Stimulated activated CD8-positive, alpha-beta memory T cell treated with anti-CD3 and anti-CD28 coated beads, Interleukin-4, amount 100 ng/mL, for 1 hour (primary cell): ENCODE measurements at places on chromosomes 2 and 18.
A peak's percentile ranks its signal among the peaks of the same experiment; 100 is the strongest.

DNA sequence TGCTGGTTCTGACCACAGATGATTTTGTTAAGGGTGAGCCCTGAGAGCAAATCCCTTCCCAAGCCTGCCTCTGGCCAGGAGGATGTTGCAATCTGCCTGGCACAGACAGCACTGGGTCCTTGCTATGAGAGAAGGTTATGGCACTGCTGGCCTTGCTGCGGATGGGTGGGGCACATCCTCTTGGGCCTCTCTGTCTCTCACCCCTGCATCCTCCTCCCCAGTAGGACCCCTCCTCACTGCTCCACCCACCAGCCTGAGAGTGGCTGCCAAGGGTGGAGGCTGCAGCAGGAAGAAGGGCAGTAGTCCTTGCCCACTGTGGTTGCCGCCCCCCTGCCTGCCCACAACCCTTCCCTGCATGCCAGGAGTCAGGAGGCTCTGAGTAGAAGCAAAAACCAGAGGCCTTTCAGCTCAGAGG, 180.9 kb downstream of the ZBTB7C start:
- DNase-seq = no peak

DNA sequence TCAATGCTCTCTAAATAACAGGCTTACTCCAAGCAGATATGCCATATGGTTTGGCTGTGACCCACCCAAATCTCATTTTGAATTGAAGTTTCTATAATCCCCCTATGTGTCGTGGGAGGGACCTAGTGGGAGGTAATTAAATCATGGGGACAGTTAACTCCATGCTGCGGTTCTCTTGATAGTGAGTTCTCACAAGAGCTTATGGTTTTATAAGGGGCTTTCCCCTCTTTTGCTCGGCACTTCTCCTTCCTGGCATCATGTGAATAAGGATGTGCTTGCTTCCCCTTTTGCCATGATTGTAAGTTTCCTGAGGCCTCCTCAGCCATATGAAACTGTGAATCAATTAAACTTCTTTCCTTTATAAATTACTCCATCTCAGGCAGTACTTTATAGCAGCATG, 302.7 kb upstream of the ZC3H15 start:
- DNase-seq = no peak

- no peak for DNase-seq
These were observed 544 bp downstream of the LRATD1 start for GRCh38 chr2:14633061-14633460.

- no peak for DNase-seq
These were observed 61.2 kb upstream of the LRRTM1 start for GRCh38 chr2:80365762-80366161.

DNA sequence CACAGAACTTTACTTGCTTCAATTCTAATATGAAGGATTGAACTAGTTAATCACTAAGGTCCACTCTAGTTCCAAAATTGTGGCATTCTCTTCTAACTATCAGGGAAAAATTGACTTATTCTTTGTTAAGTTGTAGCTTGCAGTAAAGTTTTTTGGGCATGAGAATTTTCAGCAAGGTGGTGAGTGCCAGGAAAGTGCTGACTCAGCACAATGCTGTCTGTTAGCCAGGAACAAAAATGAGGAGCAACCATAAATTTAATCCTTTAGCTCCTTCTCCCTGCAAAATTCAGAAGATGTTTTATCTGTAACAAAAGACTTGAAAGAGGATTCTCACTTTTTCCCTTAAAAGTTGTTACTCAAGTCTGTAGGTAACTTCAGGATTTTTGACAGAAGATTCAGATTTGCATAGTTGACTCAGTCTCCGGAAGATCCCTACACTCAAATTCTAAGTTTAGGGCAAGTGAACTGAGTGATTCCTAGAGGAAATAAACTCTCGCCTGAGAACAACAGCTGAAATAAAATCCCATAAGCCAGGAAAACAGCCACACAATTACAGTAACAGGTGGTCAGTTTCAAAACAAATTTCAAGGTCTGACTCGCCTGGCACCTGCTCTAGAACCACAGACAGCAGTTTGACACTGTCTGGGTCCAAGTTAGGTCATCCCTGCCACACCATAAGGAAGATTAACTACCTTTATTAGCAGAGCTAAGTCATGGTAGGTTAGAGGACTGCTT, 20.2 kb upstream of the DARS1 start:
- DNase-seq = no peak

GRCh38 chr18:59846814-59847490, 52.8 kb upstream of the PMAIP1 start:
- no peak for DNase-seq

DNA sequence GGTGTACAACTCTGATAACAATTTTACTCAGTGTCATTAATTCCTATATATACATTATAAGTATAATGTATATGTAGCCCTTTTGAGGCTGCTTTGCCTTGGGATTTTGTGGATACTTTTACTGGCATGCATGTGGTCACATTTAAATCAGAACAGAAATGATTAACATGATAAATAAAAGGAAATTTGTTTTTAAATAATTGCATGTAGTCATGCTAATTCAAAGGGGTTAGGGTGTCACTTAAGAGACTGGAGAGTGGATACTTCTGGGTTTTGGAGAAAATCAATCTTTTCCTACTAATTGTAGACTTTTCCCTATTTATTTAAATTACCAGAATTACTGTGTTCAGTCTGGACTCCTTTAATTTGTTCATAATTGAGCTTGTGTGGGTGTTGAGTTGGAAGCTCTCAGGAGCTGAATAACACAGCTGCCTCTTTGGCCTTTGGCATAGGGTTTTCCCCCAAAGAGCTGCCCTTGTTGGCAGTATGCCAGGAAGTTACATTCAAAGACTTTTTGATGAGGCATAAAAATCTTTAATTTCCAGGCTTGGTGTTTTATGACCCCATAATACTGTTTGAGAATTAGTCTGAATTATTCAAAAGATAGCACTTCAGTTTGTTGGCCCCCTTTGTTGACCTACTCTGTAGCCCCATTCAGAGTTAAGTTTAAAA, 484.7 kb upstream of the NRP2 start:
- no peak for DNase-seq

DNA sequence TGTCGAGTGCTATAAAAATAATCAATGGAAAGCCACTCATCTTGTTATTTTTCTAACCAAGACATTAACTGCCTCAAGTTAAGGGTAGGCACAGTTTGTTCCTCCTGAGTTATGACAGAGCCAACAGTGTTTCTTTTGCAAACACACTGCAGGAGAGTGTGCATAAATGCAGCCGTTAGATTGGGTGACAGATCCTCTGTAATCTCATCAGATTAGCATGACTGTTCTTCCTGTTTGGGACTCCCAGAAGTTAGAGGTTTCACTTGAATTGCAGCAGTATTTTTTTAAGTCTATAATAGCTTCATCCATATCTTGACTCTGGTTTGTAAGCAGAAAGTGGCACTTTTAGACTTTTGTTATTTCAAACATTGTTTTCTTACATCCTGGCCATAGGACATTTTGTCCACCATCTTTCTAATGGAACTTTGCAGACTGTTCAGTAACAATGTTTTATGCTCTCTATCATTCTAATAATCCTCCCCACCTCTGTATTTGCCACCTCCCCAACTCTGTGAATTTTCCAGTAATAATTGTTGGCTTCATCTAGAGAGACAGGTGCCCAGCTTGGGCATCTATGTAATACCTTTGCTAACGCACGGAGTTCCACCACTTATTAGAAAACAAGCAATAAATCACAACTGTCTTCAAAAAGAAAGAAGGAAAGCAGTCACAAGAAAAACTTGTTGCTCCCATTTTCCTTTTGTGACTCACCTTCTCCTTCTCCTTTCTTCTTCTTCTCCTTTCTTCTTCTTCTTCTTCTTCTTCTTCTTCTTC, 560.0 kb downstream of the ADCYAP1 start:
- no peak for DNase-seq

- no peak for DNase-seq
These were observed 270.8 kb downstream of the NYAP2 start for GRCh38 chr2:225670111-225670974.

DNA sequence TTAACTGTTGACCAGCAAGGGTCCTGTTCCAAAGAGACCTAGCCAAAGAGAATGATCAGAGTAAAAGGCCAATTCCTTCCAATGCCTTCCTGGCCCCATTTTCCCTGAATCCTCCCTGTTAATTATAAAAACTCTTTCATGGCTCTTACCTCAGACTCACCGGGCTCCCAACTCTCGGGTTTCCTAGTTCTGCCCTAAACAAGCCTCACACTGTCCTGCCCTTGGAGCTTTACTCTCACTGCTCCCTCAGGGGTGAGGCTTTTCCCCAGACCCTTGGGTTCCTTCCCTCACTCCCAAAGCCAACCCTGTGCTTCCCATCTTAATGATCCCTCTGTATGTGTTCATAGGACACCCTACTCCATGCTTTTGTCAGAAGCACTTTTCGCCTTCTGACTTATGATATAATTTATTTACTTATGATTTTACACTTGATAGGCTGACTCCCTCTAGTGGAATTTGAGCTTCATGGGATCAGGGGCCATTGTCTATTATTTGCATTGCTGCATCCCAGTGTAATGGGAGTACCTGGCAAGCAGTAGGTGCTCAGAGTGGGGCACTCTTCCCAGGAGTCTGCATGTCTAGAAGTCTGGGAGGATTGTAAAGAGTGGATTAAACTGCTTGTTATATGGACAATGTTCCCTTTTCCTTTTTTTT, 29.9 kb upstream of the ZNG1B start:
- no peak for DNase-seq

DNA sequence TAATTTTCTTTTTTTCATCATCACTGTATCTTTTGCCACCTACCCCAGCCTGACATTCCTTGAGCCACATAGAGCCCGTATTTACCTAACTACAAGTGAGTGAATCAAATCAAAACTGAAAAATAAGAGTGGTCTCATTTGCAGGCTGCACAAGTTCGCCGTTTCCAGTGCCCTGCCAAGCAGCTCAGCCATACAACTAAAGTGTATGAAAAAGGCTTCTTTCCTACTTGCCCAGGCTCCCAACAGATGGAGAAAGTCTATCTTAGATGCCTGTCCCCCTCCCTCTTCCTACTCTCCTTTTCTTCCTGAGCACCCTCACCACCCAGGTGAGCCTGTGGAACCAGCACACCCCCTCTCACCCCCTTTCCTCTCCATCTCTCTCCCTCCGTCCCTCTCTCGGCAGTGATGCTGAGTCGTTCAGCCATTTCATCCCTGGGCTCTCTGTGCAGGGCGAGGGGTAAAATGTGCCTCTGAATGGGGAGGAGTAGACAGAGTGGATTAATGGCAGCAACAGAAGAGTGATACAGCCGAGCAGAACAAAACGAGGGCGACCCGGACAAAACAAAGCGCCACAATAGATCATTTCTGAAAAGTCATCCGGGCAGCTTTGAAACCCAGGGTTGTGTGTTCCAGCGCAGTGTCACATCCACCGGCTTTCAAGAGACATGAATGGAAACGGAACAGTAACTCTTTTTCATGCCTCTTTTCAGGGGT, 65.0 kb upstream of the POU3F3 start:
- DNase-seq = no peak

GRCh38 chr2:24828238-24828996, 35.2 kb downstream of the CENPO start:
- DNase-seq = no peak

DNA sequence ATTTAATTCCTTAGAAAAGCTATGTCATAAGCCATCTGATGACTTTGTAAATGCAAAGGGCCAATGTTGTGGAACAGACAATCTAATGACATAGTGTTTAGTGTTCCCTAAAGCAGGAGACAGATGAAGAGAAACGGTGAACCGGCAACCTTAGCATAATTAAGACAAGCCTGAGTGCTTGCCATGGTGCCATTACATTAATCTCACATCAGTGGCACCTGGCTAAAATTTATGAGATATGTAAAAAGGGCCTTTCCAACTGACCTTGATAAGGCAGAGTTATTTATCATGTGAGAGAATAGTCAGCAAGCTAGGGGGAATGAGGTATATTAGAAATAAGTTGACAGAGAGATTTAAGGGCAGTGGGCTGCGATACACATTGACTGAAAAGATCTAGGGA, 261.8 kb downstream of the ERBB4 start:
- no peak for DNase-seq

- no peak for DNase-seq
These were observed 183.3 kb downstream of the LDLRAD4 start for GRCh38 chr18:13401826-13402225.

GRCh38 chr2:112494828-112495227, 12.9 kb downstream of the TTL start:
- no peak for DNase-seq

GRCh38 chr18:76315722-76316230, 179.3 kb downstream of the ZNF516 start:
- no peak for DNase-seq

GRCh38 chr2:146079216-146079615, 1559.3 kb upstream of the ZEB2 start:
- DNase-seq = no peak

DNA sequence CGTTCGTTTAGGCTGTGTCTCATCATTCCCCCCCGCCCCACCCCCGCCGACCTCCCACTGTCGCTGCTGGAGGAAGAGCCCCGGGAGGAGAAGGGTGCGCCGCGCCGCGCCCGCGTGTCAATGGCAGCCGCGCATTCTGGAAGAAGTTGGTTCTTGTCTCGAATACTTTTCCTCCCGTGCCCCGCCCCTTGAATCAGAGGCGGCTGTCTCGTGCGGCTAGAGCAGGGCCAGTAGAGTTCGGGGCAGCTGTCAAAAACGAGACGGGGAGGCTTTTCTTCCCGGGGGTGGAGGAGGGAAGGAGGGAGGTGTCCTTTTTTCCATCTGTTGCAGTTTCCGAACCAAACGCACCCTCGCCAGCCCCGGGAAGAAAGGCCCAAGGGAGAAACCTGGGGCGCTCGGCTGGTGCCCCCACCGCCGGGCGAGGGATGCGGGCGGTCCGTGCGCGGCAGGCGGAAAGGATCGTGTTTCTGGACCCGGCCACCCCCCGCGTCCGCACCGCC, 410 bp upstream of the TGIF1 start:
- peak; percentile 54 for DNase-seq

DNA sequence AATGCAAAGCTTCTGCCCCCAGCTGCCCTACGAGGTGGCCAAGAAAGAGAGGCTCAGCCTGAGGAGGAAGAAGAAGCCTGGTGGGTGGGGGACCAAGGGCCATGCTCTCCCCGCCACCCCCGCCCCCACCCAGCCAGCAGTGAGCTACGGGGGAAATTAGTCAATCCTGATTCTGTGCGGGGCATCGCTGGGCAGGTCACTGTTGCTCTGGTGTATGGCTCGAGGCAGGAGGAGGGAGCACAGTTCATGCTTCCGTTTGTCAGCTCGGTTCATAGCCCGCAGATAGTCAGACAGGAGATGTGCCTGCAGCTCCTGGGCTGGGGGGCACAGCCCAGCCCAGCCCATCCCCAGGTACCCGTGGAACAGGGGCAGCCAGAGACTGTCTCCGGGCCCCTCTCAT, 17.1 kb downstream of the RAMP1 start:
- DNase-seq = no peak

DNA sequence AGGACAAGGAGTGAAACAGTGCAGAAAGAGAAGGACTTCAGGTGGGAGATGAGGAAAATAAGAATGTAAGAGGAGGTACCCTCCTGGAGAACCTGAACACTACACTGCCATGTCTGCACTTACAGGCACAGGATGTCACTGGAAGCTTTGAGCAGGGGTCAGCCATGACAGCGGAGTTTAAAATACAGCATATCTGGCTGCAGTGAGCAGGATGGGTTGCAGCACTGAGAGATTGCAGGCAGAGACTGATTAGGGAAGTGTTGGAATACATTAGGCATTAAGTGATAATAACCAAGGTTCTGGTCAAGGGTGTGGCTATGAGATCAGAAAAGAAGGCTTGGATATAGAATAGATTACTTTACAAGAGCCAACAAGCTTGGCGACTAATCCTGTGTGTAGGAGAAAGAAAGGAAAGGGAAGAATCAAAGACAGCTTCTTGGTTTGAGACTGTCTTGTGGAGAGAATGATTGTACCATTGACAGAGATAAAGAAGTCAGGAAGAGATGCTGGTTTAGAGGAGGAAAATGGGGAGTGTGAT, 171.1 kb upstream of the RBMS1 start:
- DNase-seq = no peak
